Frontal cortex (tissue), 4 donors: ENCODE measurements at places on chromosomes 13 and 19.

DNA sequence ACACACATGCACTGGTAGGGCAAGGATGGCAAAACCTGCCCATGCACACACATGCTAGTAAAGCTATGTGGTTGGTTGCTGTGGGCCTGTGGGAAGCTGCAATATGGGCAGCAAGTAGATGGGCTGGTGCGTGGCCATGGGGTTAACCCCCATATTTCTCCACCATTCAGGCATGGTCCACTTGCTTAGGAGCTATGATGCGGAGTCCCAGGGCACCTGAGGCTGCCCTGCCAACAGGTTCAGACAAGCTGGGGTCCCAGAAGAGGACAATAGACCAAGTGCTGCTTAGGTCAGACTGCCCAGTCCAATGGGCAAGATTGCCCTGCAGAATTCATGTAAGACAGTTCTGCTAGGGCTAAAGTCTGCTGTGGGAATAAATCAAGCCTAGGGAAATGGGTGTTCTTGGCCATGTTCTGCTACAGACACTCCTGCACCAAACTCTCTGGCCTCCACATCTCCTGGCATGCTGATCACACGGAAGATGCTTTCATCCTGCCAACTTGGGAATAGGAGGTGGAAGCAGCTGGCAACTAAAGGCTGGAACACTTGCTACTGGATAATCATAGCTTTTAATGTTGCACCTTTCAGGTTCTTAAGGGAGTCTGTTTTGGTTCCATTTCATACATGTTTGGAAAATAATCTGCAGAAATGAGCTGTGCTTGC lies 646.3 kb upstream of the SLITRK1 start:
- DNase-seq = no peak

- DNase-seq = no peak
Measured at GRCh38 chr19:43784241-43784980, 3.6 kb upstream of the KCNN4 start.

GRCh38 chr13:31048521-31048920 lies 113.2 kb downstream of the HSPH1 start:
- no peak for DNase-seq

- no peak for DNase-seq
Measured at GRCh38 chr19:32914879-32915660, 45.5 kb upstream of the SLC7A9 start.

DNA sequence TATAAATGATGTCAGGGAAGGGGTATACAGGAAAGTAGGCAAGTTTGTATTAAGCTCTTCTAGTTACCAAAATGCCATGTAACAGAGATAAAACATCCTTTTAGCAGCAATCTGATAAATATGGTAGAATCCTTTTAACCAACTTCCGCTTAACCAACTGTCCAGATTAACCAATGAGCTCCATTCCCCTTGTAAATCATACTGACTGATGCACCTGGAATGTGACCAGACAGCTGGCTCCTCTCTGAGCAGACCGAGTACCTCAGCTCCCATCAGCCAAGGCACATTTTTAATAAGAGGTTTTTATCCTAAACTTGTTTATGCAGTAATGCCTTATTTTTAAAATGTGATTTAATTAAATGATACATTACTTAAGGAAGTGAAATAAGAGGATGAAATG lies 66.4 kb downstream of the KLF12 start:
- DNase-seq = no peak

- peak; percentile 75 for DNase-seq
Measured at GRCh38 chr19:14544977-14545715, 15.8 kb downstream of the TECR start.

DNA sequence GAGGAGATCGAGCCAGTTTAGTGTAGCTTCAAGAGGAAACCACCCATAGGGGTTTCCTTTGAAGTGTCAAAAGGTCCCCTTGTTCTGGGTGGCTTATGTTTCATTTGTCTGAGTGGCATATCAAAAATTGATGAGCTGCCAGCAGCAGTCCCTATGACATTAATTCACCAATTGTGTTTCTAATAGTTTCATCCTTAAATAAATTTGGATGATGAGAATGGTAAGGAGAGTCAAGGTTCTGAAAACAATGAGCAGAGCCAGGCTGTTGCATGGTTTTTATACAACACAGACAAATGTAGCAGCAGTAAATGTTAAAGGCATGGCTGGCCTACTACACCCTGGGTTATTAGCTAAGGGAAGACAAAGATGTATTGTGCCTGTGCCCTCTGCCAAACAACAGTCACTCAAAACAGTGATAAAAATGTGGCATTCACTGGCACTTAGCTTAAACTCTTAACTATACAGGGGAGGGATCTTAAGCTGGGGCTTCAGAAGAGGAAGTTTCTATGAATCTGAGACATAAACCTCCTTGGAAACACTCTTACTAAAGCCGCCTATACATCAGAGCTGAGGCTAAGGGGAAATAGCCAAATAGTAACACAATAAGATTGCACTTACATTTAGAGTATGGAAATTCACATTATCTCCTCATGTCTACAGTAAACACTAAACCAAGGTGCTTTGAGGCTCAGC lies 200.5 kb downstream of the POU4F1 start:
- no peak for DNase-seq

DNA sequence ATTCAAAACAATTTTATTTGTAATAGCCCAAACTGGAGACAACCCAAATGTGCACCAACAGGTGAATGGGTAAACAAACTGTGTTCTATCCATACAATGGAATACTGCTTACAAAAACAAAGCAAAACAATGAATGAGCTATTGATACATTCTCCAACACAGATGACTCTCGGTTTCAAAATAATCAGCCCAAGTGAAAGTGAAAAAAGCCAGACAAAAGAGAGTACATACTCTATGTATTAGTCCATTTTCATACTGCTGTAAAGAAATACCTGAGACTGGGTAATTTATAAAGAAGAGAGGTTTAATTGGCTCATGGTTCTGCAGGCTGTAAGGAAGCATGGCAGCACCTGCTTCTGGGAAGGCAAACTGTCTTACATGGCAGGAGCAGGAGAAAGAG lies 65.2 kb upstream of the LRCH1 start:
- DNase-seq = no peak

DNA sequence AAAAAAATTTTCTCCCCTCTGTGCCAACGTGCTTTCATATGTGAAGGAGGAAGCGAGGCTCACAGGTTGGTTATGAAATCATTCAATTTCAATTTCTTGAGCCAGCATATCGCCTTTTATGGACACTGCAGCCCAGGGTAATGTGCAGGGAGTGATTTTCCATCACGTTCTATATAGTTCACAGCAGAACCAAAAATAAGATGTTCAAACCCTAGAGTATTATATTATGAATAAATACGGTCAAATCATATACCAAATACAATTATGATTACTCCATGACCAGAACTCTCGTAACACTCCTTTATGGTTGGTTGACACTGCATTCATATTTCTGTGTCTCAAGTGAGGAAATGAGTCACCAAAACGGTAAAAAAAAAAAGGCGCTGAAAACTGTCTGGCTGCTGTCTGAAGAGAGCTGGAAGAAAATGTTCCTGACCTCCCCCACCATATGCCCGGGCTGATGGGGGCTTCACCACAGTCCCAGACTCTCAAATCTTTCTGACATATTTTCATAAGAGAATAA lies 75.8 kb upstream of the UBAC2 start:
- no peak for DNase-seq

DNA sequence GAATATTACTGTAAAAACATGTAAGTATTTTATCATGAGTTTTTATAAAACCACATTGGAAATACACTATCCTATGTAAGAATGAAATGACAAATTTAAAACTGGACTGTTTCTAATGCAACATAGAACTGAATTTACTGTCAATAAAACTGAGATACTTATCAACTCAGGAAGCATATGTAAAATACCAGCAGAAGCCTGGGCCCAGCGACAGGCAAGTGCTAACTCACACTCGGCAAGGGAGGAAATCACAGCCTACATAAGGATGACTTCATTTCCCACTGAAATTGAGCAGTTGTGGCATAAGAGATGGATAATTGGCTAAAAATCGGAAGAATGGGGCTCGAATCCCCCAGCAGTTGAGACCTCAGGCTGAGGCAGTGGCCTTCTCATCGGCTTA lies 12.1 kb downstream of the PROZ start:
- no peak for DNase-seq

- DNase-seq = no peak
Measured at GRCh38 chr13:83592095-83592494, 290.2 kb downstream of the SLITRK1 start.

DNA sequence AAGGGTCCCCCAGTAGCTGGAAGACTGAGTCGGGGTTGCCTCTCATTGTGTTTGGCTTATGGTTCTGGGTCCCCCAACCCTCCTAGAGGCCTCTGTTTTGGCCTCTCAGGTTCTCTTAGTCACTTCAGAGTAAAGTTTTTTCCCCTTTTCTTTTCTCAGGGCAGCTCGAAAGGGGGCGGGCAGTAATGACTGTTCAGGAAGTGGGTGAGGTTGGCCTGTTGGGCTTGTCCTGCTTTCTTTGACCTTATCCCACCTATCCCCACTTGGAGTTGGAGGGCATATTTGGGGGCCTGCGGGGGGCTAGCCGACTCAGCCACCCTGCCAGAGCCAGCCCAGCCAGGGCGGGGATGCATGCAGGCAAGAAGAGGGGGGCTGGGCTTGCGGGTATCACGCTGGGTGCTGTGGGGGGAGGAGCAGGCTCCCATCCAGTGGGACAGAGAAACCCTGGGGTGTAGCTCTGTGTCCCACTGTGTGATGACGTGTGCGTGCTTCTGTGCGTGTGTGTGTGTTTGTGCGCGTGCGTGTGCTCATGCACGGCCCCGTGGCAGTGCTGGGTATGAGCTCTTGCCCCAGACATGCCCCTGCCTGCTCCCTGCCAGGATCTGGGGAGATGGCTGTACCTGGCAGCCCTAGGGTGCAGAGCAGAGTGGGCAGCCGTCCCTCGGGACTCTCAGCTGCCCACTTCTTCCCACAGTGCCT lies 1.4 kb downstream of the CIC start:
- peak; percentile 60 for DNase-seq

- DNase-seq = no peak
Measured at GRCh38 chr13:64640002-64640401, 2590.1 kb downstream of the PCDH9 start.

DNA sequence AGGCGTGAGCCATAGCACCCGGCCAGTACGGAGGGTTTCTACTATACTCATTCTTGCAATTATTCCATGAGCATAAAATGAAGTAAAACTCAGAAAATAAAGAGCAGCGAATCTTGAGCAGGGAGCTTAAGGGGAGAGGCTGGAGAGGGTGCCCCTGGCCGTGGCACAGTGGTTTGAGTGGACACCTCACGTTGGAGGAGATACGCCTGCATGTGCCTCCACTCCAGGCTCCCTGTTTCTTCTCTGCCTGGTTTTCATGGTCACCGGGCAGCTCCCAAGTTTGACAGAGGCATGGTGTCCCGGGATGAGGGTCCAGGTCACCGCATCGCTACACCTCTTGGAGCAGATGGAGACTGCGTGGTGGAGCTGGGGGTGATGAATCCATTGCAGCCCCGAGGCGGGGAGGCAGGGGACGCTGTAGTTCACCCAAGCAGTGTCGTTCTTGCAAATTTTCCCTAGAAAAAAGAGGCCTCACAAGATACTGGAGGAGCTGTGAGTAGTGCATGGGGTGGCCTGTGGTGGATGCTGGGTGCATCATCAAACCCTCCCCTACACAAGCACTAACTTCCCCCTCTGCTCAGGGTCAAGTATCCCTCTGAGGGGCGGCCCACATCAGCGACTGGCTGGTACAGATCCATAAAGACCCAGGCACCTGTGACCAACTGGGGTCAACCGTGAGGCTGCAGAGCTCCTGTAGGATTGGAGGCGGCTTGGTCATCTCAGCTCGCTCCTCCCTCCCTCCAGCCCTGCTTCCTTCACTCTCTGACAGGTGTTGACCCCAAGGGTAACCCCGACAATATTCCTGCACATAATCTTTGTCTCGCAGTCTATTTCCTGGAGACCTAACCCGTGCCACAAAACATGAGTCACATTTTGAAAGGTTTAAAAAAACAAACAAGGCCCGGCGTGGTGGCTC lies 3.6 kb upstream of the MIER2 start:
- no peak for DNase-seq

DNA sequence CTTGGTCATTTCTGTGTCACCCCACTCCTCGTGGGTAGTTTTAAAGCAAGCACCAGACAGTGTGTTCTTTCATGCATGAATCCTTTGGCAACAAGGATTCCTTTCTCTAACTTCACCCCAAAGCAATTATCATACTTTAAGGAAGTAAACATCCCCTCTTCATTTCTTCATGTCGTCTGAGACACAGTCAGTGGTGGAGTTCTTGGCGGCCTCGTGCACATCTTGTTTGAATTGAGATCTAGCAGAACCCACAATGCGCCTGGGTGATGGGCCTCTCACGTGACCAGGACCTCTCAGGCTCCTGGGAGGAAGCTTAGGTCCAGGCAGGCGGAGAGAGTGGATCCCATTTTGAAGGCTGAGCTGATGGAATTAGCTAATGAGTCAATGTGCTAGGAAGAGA lies 2.6 kb downstream of the ACSBG2 start:
- no peak for DNase-seq

DNA sequence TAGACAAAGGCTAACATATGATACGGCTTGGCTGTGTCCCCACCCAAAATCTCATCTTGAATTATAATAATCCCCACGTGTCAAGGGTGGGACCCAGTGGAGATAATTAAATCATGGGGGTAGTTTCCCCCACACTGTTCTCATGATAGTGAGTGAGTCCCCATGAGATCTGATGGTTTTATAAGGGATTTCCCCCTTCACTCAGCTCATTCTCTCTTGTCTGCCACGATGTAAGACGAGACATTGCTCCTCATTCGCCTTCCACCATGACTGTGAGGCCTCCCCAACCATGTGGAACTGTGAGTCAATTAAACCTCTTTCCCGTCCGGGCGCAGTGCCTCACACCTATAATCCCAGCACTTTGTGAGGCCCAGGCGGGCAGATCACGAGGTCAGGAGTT lies 143.5 kb downstream of the RXFP2 start:
- no peak for DNase-seq
